Kidney epithelial cell (primary cell): ENCODE measurements at places on chromosomes 11 and 22. TPM values are rescaled to one million over a fixed set of nuclear protein-coding genes. Genes with fewer than 3 reads are reported as not detected.

DNA sequence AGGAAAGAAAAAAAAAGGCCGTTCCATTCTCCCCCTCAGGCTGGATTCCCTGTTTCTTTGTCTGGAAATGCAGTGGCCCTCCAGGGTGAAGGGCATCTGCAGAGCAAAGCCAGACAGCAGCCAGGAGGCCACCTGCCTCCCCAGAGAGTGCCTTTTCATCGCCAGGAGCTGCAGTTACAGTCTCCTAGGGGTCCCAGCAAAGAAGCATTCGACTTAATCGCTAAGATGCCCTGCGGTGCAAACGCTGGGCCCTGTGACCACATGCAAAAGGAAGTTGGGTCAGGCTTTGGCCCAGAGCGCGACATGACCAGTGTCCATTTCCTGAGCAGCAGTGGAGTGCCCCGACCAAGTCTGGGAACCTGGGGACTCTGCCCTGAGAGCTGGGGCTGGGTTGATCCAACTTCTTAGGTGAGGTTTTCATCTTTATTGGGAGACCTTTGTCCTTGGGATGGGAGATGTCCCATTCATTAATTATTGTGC lies 304.6 kb downstream of the OPCML start:
- no peak for DNase-seq

DNA sequence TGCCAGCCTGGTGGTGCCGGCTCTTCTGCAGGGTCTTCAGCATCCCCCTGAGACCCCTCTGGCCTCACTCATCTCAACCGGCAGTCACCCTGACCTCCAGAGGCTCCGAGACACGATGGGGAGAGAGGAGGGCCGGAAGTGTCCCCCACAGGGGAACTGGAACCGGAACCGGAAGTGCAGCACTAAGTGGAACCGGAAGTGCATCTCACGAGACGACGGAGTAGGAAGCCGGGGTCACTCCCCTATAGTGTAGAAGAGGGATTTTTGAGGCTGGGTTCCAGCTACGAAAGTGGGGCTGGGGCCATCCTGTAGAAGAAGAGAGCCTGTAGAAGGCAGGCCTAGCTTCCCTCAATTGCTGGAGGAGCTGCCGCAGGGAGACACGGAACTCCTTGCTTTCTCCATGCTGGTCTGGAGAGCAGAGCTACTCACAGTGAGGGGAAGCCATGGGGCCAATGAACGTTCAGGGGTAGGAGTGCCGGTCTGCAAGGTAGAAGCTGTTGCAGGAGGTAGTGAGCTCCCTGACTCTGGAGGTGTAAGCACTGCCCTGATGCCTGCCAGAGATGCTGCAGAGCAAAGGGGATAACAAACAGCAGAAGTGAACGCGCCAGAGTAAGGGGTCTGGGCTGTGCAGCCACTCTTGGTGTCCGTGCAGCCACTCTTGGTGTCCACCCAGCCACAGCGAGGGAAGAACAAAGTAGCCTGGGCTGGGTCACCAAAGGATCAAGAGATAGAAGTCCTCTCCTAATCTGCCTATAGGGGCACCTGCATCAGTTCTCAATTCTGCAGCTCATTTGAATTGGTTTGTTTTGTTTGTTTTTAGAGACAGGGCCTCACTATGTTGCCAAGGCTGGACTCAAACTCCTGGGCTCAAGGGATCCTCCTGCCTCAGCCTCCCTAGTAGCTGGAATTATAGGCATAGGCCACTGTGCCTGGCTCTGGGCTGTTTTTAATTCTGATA lies 21.9 kb downstream of the SCUBE1 start:
- DNase-seq: no peak

DNA sequence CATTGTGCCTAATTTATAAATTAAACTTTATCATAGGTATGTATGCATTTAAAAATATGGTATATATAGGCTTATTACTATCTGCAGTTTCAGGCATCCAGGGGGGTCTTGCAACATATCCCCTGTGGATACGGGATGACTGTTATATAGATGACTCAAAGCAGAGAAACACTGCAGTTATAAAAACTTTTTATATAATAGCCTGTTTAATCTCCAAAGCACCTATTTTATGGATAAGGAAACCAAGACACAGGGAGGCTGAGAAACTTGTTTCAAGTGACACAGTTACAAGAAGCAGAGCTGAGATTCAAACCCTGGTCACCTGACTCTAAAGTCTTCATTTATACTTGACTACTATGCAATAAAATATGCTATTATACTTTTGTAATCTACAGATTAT lies 897.7 kb downstream of the KCNA4 start:
- no peak for DNase-seq

DNA sequence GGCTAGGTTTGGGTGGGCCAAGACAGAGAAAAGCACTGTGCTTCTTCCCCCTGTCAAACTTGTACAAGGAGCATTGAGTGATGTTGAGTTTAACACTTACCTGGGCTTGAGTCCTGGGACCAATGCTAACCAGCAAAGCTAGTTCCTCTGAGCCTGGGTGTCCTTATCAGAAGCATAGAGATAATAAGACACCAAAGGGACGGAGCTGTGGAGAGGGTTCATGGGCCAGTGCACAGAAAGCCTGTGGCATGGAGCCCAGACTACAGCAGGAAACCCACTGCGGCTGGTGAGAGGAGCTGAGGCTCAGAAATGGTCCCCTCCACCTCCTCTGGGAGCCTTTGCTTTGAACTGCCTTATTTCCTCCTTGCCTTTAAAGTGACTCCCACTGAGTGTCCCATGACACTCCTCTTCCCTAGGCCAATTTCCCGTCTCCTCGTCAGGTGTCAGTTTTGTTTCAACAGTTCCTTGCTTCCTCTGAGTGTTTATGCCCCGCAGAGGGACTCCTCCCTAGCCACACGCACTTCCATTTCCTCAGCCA lies 9.4 kb downstream of the SLCO2B1 start:
- DNase-seq: no peak

- no peak for DNase-seq
These were observed 687.2 kb downstream of the TBC1D22A start for GRCh38 chr22:47449508-47450270.

DNA sequence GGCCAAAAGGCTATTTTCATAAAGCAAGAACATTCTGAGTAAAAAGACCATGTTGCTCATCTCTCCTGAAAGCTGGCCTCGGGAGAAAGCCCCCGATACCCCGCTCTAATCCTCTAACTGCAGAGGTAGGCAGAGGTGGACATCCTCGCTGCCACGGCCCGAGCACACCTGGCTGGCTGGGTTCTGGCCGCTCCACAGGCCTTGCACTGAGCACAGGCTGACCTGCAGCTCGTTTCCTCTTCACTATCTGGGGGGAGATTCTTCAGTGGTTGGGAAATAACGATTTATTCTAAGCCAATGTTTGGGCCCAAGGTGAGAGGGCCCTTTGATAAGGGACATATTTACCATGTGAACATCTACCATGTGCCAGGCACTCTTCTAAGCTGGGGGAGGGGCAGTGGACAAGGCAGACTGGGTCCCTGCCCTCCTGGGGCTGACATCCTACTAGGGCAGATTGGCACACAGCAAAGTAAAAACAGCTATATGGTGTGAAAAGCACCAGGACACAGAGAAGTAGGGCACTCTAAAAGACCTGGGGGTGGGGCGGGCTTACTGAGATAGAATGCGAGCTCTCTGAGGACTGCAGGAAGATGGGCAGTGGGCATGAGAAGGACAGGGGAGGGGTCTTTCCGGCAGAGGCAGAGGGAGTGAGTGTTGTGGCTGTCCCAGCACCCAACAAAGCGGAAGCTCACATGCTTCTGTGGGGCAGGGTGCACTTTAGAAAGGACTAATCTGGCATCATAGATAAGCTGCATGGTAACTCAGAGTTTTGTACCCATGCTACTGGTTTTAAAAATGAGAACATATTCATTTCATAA lies 65.5 kb upstream of the ARFGAP3 start:
- DNase-seq: no peak

DNA sequence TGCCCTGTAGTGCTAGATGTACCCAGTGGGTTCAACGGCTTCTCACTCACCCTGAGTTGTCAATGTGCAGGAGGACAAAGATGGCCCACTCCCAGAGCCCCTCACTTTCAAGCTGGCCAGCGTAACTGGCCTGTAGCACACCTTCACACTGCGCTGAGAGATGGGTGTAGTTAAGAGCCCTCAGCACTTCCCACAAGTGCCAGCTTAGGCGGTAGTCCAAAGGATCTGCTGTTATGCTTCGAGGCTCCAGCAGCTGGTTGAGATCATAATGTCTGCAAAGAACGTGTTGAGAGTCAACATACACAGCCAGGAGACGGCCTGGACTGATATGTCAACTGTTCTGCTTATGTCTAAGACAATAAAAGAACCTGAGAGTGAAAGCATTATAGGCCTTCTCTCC lies 14.7 kb upstream of the CHRNA10 start:
- DNase-seq: no peak

- DNase-seq: no peak
These were observed 29.9 kb upstream of the TXNRD2 start for GRCh38 chr22:19971276-19972124.

DNA sequence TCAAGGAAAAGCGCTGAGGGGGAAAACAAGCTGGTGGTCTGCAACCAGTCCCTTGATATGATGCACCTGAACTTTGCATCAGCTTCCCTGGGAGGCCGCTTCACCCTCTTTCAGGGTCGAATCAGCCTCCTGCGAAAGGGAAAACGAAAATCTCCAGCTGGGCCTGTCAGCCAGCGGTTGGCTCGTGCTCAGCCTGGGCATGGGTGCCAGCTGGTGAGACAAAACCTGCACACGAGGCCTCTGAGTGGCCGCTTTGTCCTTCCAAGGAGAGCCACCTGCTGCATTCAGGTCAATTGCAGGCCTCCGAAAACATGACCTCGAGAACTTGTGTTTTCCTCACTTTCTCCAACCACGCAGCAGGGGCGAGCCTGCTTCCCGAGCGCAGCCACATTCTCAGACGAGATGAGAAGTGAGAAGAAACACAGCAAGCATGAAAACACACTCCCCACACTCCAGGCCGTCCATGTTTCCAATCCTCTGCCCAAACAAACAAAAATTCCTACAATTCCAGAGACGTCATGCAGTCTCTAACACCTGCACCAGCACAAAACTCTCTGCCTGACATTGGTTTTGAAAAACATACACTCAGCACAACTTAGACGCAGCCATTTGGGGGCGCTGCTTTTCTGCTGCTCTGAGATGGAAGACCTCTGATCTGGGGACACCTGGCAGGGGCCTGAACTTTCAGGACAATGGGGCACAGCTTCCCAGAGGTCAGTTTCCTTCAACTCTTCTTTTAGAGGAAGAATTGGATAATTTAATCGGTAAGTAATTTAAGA lies 77.1 kb downstream of the DHCR7 start:
- DNase-seq: no peak

- DNase-seq: no peak
These were observed 171.4 kb upstream of the CTSC start for GRCh38 chr11:88508759-88509581.

DNA sequence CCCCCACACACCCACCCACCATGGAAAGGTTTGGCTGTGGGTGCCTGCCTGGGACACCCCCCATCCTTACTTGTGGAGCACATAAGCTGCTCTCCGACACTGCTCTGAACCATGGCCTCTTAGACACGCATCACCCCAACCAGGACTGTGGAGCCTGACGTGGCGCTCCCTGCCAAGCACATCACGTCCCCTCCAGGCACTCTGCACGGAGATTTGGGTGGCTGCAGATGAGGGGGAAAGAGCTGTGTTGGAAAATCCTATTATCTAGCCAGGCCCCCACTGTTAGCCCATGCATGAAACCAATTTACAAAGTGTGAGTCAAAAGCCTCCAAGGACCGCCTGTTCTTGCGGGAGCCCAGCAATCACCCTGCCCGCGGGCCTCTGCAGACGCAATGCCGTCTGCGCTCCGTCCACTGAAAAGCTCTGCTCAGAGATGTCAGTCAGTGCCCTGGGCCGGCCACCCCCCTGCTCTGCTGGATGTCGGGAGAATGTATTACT lies 163.4 kb upstream of the NECTIN1 start:
- DNase-seq: no peak

DNA sequence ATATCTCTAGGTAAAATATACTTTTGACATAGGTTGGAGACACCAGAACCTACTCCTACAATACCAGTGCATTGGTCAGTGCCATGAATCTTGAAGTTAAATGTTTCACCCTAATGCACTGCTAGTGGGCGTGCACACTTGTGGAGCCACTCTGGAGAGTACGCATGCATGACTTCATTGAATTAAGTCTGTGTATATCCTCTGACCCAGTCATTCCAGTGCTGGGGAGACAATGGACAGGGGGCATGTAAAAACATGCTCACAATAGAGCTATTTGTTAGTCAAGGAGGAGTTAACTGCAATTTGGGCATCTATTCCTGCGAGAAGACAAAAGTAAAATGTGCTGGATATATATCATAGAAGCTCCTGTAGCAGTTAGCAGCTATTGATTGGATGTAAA lies 335.4 kb upstream of the NCAM1 start:
- no peak for DNase-seq

DNA sequence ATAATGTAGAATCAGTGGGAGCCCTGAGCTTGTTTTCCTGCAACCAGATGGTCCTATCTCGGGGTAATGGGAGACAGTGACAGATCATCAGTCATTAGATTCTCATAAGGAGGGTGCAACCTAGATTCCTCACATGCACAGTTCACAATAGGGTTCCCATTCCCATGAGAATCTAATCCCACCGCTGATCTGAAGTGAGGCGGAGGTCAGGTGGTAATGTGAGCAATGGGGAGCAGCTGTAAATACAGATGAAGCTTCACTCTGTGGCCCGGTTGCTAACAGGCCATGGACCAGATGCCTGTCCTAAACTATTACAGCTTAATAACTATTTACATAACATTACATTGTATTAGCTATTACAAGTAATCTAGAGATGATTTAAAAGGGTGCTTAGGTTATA lies 17.0 kb downstream of the DIXDC1 start:
- no peak for DNase-seq

- no peak for DNase-seq
These were observed 23.9 kb downstream of the MYO7A start for GRCh38 chr11:77151804-77152509.

GRCh38 chr11:114396916-114397315 lies 3.4 kb downstream of the C11orf71 start:
- DNase-seq: no peak

GRCh38 chr22:30089655-30089974 lies 9.4 kb downstream of the HORMAD2 start:
- no peak for DNase-seq

- no peak for DNase-seq
These were observed at the start of gene KDELR3 for GRCh38 chr22:38467904-38468442. TSS of gene KDELR3 (plus strand) at chr22:38468096. CDS start at chr22:38468234, 138 bp downstream.

GRCh38 chr11:11531131-11531908 lies 90.5 kb downstream of the GALNT18 start:
- no peak for DNase-seq

GRCh38 chr11:131178596-131178995 lies 191.8 kb upstream of the NTM start:
- no peak for DNase-seq

The CARD18 gene
- not detected in 2 replicates for total RNA-seq

The MUC2 gene
- not detected in 2 replicates for total RNA-seq

The ZBTB3 gene
- 17.3 and 18.8 TPM in 2 replicates for total RNA-seq
